ENCODE measurements at places on chromosomes 6 and 20.
A peak's percentile ranks its signal among the peaks of the same experiment; 100 is the strongest.

GRCh38 chr6:100879317-100879716 is 1.8 kb downstream of the ASCC3 start:
- no peak for DNase-seq

- DNase-seq: no peak
These were observed 7.5 kb downstream of the TRAF3IP2 start for GRCh38 chr6:111598181-111598580.

DNA sequence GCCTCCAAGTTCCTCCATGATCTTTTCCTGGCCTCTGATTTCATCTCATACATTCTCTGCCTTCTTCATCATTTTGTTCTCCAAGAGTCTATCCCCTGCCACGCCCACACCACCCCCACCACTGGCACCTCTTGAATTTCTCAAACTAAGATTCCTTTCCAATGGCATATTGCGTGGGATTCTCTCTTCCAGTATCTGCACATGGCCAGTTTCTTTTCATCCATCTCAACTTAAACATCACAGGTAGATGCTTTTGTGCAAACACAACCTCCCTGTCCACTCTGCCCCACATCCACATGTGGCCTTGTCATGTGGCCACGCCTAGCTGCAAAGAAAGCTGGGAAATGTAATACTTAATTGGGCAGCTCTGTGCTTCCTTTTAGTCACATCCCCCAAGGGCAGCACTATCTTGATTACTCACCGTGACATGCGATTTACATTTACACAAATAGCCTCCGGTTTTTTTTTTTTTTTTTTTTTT is 33.4 kb upstream of the ZMYND8 start:
- DNase-seq: no peak

DNA sequence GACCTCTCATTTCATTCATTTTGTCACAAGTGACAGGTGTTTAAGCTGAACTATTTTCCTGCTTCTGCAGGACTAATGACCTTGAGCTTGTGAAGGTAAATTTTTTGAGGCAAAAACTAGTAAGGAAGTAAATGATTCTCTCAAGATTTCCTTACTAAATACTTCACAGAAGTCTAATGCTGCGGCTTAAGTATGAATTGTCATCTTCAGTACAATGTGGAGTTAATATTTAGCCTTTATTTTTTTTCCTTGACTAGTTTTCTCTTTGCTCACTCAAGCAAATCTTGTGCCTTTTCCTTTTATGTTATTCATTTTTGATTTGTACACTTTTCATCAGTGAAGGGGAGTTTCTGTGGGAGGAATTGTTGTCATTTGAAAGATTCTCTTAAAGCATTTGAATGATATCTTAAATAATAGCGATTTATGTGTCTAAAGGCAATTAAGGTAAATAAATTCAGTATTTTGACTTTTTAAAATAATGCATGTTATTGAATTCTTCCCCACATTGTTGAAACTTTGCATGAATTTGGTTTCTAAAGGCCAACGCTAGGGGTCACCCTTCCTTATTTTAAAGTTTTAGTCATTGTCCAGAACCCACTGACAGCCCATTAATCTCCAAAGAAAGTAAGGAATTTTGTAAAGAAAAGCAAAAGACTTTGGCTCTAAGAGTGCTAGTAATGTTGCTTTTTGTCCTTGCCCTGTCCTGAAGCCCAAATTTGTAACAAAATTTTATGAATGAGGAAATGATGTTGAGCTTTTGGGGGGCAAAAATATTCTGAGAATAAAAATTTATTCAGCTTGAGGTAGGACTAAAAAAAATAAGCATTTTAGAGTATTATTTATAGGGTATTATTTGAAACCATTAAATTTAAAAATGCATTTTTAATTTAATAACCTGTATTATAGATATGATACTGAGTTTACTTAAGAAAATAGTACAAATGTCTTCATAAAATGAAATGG is 157.4 kb upstream of the LAMA2 start:
- DNase-seq: no peak

GRCh38 chr20:11891776-11892545 is 25.7 kb upstream of the BTBD3 start:
- no peak for DNase-seq

DNA sequence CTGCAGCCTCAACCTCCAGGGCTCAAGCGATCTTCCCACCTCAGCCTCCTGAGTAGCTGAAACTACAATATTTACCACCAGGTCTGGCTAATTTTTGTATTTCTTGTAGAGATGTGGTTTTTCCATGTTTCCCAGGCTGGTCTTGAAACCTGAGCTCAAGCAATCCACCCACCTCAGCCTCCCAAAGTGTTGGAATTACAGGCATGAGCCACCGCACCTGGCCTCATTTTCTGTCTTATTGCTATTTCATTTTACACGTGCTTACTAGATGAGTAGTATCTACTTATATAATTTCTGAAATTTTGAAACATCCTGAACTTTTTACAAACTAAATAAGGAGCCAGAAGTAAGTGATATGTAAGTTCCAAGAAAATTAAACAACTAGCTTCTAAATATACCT is 34.6 kb downstream of the CLIC5 start:
- no peak for DNase-seq

- no peak for DNase-seq
These were observed 12.9 kb upstream of the TLDC2 start for GRCh38 chr20:36862857-36863668.

- DNase-seq: no peak
These were observed 19.4 kb upstream of the MRGBP start for GRCh38 chr20:62776692-62777527.

GRCh38 chr6:45959534-45960145 is 56.0 kb downstream of the CLIC5 start:
- DNase-seq: no peak

DNA sequence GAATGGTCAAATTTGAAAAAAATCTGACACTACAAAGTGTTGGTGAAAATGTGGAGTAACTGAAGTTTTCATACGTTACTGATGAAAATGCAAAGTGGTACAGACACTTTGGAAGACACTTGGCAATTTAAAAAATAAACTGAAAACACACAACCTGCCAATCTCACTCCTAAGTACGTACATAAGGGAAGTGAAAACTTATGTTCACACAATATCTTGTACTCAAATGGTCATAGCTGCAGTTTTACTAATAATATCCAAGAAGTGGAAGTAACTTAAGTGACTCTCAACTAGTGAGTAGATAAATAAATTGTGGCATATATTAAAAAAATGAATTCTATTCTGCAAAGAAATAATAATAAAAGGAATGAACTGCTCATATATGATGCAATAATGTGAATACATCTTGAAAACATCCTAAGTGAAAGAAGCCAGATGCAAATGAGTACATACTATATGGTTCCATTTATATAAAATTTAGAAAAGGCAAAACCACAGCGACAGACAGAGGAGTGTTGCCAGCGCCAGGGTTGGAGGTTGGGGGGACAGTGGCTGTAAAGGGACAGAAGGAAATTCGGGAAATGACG is 198.2 kb downstream of the ERMARD start:
- no peak for DNase-seq

- DNase-seq: no peak
These were observed 114.6 kb upstream of the FOXQ1 start for GRCh38 chr6:1197309-1197708.

- DNase-seq: no peak
These were observed 26.9 kb downstream of the POPDC3 start for GRCh38 chr6:105152880-105153279.

GRCh38 chr6:24898676-24899075 is 37.1 kb downstream of the RIPOR2 start:
- no peak for DNase-seq

DNA sequence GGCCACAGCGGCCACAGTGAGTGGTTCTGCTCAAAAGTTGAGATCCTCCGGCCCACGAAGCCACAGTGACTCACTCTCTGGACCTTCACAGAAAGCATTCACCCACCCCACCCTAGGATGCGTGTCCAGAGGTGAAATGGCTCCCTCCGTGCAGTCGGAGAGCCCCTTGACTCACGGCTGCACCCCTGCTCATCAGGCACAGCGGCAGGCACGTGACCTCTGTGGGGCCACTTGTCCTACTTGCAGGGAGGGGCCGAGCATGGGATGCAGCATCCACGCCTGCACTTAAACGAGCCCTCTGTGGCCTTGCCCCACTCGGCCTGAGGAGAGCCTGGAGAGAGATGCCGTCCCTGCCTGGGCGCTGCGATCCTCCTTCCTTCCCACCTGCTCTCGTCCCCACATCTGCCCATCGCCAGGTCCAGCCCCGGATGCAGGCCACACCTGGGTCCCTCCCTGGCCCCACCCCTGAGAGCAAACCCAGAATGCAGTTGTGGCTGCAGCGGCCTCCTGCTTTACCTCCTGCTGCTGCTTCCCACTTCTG is 28.7 kb downstream of the NTSR1 start:
- DNase-seq: no peak

DNA sequence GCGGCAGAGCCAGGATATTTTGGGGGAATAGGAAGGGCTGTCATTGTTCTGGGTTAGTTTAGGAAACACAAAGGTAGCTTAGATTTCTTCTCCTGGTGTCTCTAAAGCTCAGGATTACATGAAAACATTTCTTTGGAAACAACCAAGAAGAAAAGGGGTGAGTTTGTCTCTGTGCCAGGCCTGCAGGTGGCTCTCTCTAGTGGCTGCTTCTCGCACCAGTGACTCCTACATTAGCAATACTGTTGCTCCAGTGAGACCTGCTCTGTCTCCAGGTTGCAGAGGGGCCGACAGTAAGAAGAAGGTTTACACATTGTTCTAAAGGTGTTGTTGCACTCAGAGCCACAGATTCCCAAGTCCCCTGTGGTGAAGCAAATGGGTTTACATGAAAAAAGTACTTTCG is 104.6 kb upstream of the GLP1R start:
- DNase-seq: no peak

DNA sequence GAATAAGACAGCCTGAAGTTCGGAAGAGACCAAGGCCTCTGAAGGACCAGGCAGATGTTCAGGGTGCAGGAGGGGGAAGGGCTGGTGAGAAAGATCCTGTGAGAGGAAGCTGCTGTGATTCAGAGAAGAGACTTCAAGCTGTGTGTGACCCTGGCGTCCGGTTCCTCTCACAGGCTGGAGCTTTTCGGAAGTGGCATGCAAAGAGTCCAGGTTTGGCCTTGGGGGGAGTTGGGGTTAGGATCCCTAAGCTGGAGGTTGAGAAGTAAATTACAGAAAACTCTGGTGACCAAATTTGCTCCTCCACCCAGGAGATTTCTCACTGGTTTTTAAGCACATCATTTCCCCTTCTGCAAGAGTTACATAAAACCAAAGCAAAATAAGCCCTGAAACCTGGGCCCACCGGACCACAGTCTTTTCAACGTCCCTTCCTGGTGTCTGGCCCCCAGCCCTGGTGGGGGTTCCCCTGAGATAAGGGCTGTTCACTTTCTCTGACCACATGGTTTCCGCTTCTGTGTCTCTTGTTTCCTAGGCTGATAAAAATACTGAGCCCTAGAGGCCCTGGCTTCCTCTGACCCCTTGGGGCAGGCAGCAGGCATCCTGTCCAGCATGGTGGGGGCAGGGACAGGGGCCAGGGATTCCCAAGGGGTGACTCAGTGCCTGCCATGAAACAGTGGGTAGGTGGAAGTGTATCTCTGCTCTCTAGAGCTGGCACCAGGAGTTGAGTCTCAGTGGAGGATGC is 12.0 kb upstream of the LTA start:
- no peak for DNase-seq

DNA sequence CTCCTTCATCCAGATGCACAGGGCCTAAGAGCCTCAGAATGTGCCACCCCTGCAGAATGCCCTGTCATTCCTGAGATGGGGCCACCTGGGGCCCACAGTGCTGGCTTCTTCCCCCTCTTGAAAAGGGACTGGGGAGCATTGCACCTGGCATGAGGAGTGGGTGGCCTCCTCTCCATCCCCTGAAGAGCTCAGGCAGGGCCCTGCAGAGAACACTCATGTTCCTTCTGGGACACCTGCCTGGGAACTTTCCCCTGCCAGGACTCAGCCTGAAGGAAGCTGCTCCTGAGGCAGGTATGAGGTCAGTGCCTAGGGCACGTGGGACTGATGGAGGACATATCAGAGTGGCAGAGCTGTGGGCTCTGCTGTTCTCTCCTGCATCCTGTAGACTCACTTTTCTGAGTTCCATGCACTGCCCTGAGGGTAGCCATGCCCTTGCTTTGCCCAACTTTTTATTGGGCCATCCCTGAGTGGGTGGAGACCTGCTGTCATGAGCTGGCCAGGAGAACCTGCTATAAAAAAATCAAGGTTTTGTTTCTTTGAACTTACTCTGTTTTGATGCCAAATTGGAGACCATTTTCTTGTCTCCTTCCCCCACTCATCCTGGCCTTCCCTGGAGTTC is 19.5 kb downstream of the CCDC167 start:
- DNase-seq: no peak

GRCh38 chr6:140051521-140052512 is 677.4 kb upstream of the CITED2 start:
- DNase-seq: peak; percentile 88

- DNase-seq: no peak
These were observed 3.8 kb downstream of the PEX7 start for GRCh38 chr6:136826216-136826615.

DNA sequence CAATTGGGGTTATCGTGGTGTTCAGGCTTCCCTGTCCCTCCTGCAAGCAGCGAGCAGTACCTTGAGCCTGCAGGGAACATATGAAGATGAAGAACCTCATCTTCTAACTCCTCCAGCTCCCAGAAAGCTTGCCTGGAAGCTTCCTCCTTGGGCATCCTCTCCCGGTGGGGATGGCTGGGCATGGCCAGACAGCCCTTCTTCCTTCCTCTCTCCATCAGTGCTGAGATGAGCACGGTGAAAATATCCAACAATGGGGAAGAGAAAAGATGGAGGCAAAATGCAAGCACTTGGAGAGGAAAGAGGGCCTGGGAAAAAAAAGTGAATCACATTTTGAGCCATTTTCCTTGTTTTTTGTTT is 107.7 kb upstream of the FOXA2 start:
- DNase-seq: no peak

GRCh38 chr6:90097356-90097755 is 199.3 kb downstream of the BACH2 start:
- DNase-seq: no peak

DNA sequence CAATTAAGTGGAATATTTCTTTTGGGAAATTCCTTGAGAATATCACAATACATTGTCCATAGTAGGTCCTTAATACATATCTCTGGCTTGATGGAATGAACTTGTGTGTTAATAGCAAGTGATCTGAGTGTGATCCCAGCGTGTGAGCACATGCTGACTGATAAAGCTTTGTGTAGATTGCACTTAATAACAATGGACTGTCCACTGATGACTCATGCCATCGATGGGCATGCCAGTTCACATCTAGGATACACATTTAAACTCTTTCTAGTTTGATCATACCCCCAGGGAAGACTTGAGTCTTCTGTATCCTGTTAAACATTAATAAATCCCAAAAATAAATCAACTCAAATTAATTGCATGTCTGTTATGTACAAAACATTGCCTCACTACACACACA is 454.3 kb upstream of the SPTLC3 start:
- DNase-seq: no peak

GRCh38 chr6:168628176-168628553 is 187.2 kb downstream of the SMOC2 start:
- DNase-seq: no peak

GRCh38 chr20:227439-228105 is 514 bp downstream of the DEFB129 start:
- DNase-seq: no peak
